ENCODE measurements at places on chromosomes 2 and 18. TPM values are rescaled to one million over a fixed set of nuclear protein-coding genes. Genes with fewer than 3 reads are reported as not detected.

Gene MOGAT1
- total RNA-seq, result not detected

Gene DUSP11
- total RNA-seq, result 88.5 TPM

Gene TIGD1
- total RNA-seq, result 8.5 TPM

Gene CHST10
- 23.0 TPM for total RNA-seq

Gene NFATC1
- total RNA-seq, result 9.2 TPM

Gene LMAN1
- 88.9 TPM for total RNA-seq

Gene EMX1
- not detected for total RNA-seq

Gene PLCL1
- 7.3 TPM for total RNA-seq

Gene INPP4A
- total RNA-seq, result 40.2 TPM

Gene NFU1
- 35.3 TPM for total RNA-seq

Gene PPP1R1C
- total RNA-seq, result 1.1 TPM

Gene TM4SF20
- total RNA-seq, result not detected

Gene LIMS4
- total RNA-seq, result not detected

Gene ANKRD29
- total RNA-seq, result 10.8 TPM

Gene EGR4
- total RNA-seq, result not detected

Gene TFPI
- total RNA-seq, result 88.5 TPM

Gene TMEM37
- 5.4 TPM for total RNA-seq

Gene KIF5C
- 1.4 TPM for total RNA-seq

Gene ACTG2
- 171 TPM for total RNA-seq

Gene TTN
- total RNA-seq, result 10.0 TPM

Gene GALM
- total RNA-seq, result 9.4 TPM

Gene MGAT5
- total RNA-seq, result 37.3 TPM

Gene TUBA3E
- total RNA-seq, result not detected

Gene INHA
- total RNA-seq, result not detected

Gene RAB6D
- total RNA-seq, result not detected

Gene IL36G
- total RNA-seq, result not detected

Gene SCN3A
- 18.4 TPM for total RNA-seq

Gene MAP2
- total RNA-seq, result 4.9 TPM

Gene AGXT
- not detected for total RNA-seq

Gene GAREM2
- 3.2 TPM for total RNA-seq

Gene CHRND
- not detected for total RNA-seq

Gene YIPF4
- total RNA-seq, result 17.1 TPM

Gene SLC9A2
- under 0.01 TPM for total RNA-seq

Gene GAD1
- total RNA-seq, result 0.83 TPM

Gene FRZB
- total RNA-seq, result 15.1 TPM

Gene TMEM198
- total RNA-seq, result not detected

Gene SNORC
- total RNA-seq, result 2.0 TPM

Gene BCL2L11
- total RNA-seq, result 2.0 TPM

Gene SRD5A2
- total RNA-seq, result not detected

Gene ALK
- not detected for total RNA-seq

Gene CTNNA2
- 0.88 TPM for total RNA-seq

Gene FER1L5
- total RNA-seq, result 1.6 TPM

Gene CAPN14
- under 0.01 TPM for total RNA-seq

Gene ANKRD30B
- total RNA-seq, result not detected

Gene RNU2-63P
- not detected for total RNA-seq

Gene CNGA3
- total RNA-seq, result not detected

Gene CYP20A1
- total RNA-seq, result 2.0 TPM

Gene IL1RL1
- total RNA-seq, result 12.3 TPM

Gene PARD3B
- 36.3 TPM for total RNA-seq

Gene CTDSP1
- total RNA-seq, result 198 TPM

Gene MC2R
- total RNA-seq, result not detected

Gene NXPH2
- total RNA-seq, result not detected

Gene ATP6V1B1
- total RNA-seq, result not detected

Gene KCNF1
- not detected for total RNA-seq

Gene TMEM169
- total RNA-seq, result not detected

Gene CCDC141
- total RNA-seq, result 4.6 TPM

Gene SLC16A14
- total RNA-seq, result 5.6 TPM

Gene HPCAL1
- 11.1 TPM for total RNA-seq

Gene SCYGR4
- total RNA-seq, result not detected

Data from uterus (tissue), 4 donors.